ENCODE measurements at places on chromosomes 7 and 10.

DNA sequence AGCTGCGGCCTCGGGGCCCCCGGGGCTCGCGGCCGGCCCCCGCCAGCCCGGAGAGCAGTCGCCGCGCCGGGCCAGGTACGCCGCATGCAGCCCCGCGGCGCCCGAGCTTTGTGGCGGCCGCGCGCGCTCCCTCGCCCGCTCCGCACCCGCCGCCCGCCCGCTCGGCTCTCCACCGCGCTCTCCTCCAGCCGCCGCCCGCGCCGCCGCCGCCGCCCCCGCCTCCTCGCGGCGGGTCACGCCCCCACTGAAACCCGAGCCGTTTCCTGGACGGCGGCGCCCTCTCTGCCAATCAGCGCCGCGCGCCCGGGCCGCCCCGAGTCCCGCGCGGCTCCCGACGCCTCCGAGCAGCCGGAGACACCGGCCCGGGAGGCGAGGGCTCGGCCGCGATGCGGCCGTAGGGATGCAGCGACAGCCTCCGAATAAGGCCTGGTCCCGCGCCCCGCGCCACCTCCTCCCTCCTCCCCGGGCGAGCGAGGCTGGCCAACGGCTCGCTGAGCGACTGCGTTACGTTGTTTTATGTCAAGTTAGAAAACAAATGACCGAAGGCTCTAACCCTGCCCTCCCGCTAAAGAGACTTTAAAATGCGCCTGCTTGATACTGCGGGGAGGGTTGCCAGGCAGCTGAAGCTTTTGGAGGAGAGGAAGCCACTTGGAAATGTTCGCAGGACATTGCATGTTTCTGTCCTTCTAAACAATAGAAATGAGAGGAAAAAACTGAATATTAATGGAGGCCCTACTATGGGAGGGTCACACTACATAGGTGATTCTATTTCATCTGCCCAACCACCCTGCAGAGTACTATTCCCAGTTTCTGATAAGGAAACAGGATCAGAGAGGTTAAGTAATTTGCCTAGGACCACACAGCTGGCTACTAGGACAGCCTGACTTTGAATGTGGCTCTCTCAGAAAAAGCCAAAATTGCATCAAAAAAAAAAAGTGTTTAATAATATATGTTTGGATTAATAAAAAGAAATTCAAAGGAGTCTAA is at the start of gene FGFR2:
Gene FGFR2 (minus strand): TSS at position 182 of the 987 bp plus-strand sequence. CDS start 4,627 bp downstream, outside the sequence.
- DNase-seq = peak; percentile 86

DNA sequence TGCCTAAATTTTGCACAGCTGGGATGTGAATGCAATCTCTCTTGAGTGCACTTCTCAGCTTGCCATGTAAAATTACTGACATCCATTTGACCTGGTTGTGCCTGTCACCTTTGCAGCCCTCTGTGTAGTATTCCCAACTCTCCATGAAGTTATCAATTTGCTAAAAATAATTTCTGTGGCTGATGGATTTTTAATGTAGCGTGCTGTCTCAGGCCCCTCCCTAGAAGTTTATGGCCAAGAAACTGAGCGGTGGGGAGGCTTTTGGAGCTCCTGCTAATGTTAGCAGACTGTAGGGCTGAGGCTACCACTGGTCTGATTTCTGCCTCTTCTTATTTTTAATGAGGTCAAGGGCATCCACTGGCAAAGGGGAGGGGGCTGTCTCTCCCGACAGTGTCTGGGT is 577.0 kb upstream of the DPP6 start:
- no peak for DNase-seq

GRCh38 chr7:936386-937054 is 18.0 kb downstream of the ADAP1 start:
- DNase-seq = peak; percentile 26

DNA sequence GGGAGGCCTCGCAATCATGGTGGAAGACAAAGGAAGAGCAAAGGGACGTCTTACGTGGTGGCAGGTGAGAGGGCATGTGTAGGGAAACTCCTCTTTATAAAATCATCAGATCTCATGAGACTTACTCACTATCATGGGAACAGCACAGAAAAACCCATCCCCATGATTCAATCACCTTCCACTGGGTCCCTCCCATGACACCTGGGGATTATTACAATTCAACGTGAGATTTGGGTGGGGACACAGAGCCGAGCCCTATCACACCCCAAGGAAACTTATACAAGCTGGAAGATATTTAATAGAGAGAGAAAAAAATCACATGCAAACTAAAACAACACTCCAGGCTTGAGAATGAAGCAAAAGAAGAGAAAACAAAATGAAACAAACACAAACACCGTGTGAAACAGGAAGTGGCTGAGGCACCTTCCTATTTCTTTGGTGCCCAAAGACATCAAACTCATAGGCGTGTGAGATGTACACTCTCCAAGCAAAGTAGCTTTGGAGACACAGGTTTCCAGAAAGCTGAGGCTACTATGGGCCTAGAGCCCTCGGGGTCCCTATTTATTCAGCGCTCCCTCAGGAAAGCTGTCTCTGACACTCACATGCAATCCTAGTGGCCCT is 97.2 kb downstream of the PRKCQ start:
- DNase-seq = no peak

DNA sequence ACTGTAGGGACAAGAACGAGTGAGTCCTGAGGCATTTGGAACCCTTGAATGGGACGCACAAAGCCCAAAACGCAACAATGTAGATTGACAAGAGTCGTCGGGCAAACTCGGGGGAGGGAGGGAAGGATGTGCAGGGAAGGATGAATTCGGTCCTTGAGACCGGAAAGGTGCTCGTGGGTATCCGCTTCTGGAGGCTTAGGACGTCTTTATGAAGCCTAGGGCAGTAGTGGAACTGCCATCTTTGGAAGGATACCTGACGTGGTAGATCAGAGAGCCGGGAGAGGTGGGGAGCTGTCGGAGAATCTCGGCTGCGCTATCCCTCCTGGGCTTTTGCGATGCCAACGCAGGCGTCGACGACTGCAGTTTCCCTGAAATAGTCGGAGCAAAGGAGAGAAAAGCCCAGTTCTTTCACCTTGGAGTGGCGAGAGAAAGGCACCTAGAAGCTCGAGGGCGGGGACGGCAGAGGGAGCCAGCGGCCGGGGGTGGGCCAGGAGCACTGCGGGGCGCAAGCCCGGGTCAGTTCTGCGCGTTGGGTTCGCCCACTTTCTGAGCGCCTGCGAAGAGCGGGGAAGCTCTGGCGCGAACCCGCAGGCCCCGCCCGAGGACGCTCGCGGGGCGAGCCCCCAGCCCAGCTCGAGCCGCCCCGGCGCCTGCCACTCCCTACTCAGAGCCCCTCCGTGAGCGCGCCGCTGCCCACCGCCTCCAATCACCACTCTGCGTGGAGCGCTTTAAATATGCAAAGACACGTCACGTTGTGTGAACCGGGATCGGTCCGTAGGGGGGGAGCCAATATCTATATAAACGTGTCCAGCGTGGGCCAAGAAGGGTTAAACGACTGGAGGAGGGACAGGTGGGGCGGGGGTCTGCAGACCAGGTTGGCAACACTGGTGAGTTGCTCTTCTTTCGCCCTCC is at the start of gene CYP26C1:
Gene CYP26C1 (plus strand): TSS at position 824 of the 912 bp plus-strand sequence. CDS start 466 bp downstream, outside the sequence.
- DNase-seq = no peak

DNA sequence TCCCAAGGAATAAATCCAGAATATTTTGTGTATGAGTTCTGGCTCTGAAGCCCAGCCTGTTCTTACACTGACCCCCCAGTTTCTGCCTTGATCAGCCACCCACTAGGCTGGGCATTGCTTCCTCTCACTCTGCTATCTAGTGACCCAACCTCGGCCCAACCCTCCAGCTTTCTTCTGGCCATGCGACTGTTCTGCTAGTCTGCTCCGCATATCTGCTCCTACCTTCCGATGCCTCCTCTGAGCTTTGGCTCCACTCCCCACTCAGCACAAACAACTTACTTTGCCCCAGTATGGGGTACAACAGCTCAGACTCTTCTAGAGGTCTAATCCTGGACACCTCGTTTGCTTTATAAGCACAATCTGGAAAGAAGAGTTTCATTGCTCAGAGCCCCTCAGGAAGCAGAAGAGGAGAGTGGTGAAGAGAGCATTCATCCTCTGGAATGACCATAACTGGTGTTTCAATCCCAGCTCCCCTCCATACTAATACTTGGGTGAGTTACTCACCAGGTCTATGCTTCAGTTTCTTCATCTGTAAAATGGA is 99.6 kb downstream of the NPSR1 start:
- DNase-seq = no peak

- DNase-seq = no peak
Observed at GRCh38 chr10:61448091-61448490, 5.1 kb downstream of the TMEM26 start.

- no peak for DNase-seq
Observed at GRCh38 chr7:76065016-76065612, 17.2 kb downstream of the MDH2 start.

DNA sequence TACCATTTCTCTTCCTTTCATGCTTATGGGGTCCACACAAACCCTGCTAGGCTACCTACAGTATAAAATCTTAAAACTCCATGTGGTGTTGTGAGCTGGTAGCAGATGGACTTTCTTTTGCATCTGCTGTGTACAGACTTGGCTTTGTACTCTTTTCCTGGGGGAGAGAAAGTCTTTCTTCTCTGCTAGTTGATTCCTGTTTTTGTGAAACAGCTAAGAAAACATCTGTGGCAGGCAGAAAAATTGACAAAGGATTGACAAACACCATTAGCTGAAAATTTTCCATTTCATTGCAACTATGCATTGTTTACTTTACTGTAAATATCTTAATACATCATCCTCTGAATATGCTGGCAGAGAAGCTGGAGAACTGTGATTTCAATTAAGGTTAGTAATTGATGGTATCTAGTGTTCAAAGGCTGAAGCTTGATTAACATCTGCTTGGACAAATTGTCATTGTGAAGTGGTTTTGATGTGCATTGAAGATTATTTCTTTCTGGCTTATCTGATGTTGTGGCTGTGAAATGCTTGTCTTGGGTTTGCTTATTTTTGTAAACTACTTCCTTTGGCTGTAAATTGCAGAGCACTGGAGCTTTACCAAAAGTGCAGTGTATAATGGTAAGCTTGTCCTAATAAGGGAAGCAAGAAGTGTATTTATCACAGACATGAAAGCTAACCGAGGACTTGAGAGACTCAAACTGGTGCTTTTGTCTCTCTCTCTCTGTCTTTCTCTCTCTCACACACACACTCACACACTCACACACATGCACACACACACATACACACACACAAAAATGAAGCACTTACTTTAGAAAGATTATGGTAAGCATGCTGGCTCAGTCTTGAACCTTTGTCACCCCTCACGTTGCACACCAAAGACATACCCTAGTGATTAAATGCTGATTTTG is at the start of gene FOXP2:
Gene FOXP2 (plus strand): TSS at position 660 of the 908 bp plus-strand sequence. CDS start 11,697 bp downstream, outside the sequence.
- peak; percentile 85 for DNase-seq

DNA sequence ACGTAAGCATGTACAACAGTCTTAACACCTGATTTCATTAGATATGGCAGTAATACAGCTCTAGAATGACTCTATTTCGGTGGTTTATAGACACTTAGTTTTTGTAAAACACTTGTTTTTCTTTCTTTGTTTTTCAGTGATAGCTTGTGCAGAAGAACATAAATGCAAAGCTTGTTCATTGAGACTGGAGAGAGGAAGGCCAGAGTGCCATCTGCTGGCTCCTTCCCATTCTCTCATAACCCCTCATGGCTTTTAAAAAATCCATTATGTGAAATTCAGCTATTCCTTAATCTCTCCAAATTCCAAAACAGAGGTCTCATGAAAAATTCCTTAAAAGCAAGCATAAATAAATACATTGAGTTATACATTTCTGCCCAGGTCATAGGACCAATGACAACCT is 76.3 kb downstream of the CACNB2 start:
- peak; percentile 13 for DNase-seq

GRCh38 chr7:109577265-109577664 is 1007.6 kb downstream of the DNAJB9 start:
- no peak for DNase-seq

DNA sequence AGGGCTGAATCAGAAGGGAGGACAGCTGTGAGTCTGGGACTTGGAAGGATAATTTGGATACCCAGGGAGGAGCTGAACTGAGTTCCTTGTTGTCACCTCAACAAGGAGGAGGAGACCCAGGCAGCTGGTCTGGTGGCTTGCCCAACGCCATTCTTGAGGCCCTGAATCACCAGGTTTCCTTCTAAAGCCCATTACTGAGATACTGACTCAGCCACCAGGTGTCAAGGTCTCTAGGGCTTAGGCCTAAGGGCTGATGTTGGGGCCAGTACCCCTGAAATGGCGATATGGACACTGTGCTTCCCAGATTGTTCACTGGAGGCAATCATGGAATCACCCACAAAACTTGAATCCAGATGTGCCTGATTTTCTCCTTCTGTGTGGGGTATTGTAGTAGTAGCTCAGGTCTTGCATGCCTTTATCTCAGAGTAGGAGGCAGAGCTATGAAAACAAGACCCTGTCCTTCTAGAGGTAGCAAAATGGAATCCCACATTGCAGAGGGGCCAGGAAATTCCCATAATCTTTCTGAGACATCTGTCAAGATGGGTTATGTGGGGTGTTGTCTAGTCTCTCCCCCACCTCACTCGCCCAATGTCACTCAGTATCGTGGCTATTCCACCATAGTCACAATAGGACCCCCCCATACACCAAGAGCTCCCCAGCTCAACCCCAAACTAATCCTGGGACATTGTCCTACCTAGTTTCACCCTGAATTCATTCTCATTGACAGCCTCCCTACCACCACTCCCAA is 1.8 kb upstream of the ATG9B start:
- DNase-seq = no peak

DNA sequence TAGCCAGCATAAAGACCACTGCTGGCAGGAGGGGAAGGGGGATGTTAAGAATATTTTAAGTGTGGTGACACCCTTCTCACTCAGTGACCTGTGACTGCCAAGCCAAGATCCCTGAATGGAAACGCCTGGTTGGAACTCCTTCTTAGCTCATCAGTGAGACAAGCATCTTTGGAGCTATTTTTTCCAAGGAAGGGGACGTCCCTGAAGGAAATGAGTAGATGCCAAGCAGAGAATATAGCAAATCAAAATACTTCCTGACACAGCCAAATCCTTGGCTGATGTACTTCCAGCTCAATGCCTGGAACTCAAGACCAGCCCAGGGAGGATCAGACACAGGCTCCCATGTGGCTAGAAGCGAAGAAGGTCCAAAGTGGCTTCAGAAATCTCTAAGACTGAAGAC is 82.2 kb downstream of the SORBS1 start:
- peak; percentile 18 for DNase-seq

- DNase-seq = no peak
Observed at GRCh38 chr10:103574097-103575061, 80.9 kb downstream of the NEURL1 start.

DNA sequence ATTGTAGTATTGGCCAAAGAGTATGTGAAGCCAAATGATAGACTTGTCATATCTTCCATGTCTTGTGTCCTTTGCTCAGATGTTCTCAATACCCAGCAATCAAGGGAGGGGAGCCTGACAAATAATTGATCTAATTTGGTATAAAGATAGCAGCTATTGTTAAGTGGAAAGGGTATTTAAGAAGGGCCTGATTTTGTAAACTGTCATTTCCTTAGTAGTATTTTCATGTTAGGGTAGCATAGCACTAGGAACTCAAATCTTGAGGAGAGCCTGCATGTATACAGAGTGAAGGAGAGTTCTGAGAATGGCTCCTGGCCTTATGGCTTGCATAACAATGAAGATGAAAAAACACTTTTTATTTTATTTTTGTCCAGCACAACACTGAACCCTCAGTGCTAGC is 53.1 kb downstream of the GNAI1 start:
- DNase-seq = no peak
